H4 (cell line): ENCODE measurements at places on chromosomes 4 and X. TPM values are rescaled to one million over a fixed set of nuclear protein-coding genes. Genes with fewer than 3 reads are reported as not detected.
A peak's percentile ranks its signal among the peaks of the same experiment; 100 is the strongest.

GRCh38 chr4:40281913-40282312, 53.2 kb upstream of the CHRNA9 start:
- DNase-seq: no peak

DNA sequence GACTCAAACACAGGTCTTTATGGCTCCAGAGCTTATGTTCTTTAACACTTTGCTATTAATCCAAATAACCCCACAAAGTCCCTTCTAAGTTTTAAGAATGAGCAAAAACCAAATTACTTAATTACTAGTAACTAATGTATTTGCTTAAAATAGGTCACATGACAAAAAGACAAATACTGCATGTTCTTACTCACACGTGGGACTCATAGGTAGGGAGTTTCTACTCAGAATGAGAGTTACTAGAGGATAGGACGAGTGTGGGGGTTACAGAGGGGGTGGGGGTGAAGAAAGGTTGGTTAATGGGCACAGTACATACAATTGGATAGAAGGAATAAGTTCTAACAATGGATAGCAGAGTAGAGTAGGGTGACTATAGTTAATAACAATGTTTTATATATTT, 5.8 kb downstream of the RPS6KA3 start:
- no peak for DNase-seq

DNA sequence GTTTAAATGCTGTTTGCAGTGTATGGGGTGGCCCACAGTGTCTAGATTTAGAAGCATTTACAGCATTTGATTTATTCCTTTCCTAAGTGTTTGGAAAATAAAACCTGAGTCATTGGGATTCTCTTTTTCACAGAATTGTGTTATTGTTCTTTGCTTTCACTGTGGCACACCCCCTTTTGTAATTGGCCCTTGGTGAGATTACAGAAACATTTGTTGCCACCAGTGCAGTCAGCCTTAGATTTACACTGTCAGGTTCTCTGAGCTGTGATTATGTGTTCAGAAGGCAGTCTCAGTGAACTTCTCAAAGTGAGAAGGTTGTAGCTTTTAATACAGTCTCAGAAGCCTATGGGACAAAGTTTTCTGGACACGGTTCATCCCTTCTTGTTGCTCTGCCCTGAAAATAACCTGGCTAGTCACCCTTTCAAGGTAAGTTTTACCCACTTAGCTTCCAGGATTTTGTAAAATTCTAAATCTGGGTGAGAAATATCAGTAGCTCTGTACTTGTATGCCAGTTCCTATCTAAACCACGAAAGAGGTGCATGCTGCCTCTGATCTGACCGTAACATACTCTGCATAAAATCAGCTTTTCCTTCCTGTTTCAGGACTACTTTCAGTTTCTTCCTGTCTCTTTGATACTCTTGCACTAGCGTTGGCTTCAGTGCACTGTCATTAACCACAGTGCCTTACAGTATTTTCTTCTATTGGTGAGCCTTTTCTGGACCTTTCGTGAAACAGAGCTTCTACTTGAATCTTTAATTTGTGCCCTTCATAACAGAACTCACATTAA, 12.6 kb downstream of the RUFY3 start:
- peak; percentile 56 for DNase-seq

DNA sequence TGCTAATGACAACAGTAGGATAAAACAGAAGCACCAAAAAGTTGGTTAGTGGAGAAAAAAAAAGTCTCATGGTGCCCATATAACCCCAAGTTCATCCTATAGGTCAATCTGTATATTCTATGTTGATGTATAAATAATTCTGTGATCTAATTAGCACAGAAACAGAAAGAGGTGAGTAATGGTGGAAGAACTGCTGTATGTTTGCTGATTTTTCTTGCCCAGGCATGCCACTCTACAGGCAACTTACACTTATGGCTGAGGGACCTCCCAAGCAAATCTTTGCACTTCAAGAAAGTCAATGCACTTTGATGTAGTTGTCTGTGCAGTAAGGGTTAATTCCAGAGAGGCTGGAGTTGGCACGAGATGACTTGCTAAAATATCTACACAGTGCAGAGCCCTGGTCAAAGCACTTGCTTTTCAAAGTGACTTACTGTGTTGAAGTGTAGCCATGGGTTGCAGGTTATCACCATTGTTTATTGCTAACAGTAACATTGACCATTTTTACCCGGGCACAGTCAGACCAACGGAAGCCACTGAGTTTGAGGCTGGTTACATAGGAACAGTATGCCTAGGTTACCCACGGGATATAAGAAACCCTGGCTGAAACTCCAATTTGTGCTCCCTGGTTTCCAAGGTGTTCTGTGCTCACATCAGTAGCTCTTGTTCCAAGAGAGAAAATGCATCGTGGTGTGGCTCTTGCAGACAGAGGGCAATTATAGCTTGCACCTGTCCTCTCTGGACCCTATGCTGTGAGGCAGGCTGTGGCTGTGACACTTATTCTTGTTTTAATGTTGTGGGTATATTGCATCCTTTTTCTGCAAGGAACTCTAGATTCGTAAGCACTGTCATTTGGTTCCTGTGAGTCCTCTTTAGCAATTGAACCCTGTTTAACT, 141.3 kb upstream of the FTHL17 start:
- no peak for DNase-seq

Gene DRD5
- total RNA-seq: not detected in 2 replicates

Gene HSD17B13
- 4.5 and 7.0 TPM in 2 replicates for total RNA-seq

Gene SATL1
- not detected in 2 replicates for total RNA-seq
